ENCODE measurements at places on chromosomes 6 and 20.

DNA sequence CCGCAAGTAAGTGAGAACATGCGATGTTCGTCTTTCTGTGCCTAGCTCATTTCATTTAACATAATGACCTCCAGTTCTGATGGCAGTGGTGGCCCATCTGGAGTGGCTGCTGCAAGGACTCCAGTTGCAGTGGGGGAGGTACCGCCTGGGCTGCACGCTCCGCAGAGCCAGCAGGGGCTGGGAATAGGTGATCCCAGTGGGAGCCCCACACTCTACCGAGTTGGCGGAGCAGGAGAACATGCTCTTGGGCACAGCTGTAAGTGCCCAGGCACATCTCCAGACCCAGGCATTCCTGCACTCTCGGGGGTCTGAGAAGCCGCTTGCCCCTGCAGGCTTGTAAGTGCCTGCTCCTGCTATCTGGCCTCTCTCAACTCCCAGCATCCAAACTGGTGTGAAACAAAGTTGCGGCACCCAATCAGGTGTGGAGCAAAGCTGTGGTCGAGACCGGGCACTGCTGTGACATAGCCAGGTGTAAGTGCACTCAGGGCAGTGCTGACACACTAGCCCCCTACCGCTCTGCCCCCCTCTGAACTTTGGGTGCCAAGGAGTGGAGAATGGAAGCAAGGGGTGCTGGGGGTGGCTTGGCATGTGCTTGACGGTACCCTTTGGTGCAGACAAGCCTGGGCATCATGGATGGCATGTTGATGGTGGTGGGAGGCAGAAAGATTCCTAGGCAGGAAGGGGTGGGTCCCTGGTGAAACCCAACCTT is 130.2 kb downstream of the HTR1B start:
- DNase-seq: no peak

DNA sequence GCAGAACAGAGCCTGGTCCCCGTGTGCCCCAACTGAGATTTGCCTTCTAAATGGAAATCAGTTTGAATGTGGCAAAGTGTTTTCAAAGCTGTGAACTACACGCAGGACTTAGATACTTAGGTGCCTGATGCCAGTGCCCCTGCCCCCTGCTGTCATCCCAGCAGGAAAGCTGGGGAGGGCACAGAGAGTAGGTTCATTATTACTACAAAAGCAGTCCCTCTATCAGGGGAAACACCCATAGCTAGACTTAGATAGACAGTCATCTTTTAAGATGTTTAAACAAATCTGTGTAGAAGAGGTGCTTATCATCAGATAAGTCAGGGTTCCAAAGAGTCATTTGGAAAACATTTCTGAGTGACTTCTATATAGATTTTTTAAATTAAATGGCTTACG is 155.0 kb upstream of the SNX9 start:
- DNase-seq: no peak

DNA sequence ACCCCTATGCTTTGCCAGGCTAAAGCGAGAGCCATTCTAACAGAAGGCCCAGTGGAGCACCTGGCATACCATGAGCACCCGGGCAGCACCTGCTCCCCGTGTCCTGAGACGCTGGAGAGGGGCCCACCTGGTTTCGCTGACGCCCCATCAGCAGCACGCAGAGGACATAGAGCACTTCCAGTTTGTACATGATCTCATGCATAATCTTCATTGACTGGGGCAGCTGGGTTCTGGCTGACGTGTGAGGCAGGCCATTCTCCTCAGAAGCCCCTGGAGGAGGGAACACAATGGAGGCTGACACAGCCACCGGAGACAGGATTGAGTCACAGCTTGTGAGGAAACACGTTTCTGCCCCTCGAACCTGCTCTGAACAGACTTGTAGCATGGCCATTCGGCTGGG is 65.4 kb downstream of the MYH7B start:
- DNase-seq: no peak

- no peak for DNase-seq
Observed at GRCh38 chr6:155497273-155497672, 41.6 kb upstream of the NOX3 start.

- DNase-seq: no peak
Observed at GRCh38 chr6:33578588-33579011, 1.5 kb downstream of the BAK1 start.

GRCh38 chr6:138972226-138972665 is 15.8 kb downstream of the REPS1 start:
- peak; percentile 24 for DNase-seq

DNA sequence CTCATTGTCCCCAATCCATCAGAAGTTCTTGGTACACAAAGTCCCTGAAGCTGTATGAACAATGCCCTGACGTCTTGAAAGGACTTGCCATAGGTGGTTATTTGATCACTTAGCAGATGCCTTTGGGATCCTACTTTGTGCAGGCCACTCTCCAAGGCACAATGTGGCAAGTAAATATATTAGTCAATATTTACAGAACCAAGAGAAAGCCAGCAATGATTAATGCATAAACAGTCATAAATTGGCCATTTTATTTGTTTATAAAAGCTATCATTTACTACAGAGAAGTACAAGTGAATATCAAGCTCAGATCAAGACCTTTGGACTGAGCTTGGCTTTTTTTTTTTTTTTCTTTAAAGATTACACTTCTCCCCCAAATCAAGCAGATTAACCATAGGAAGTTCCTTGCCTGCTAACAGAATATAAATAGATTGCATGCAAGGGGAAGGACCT is 161.8 kb downstream of the MTHFD1L start:
- DNase-seq: no peak

DNA sequence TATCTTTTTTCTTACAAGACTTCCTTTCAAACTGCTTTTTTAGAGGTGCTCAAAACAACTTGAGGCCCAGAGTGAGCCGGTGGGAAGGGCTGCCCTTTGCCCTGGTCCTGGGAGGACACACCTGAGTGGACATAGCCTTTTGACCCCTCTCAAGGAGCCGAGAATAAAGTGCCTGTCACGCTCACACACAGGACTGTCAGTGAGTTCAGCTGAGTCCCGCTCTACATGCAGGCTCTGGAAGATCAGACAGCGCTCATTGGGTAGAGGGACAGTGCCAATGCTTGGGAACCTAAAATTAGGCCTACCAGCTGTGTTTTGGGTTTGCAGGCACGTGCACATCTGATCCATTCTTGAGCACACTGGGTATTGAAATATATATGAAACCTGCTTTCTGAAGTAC is 387.8 kb downstream of the CD83 start:
- no peak for DNase-seq

DNA sequence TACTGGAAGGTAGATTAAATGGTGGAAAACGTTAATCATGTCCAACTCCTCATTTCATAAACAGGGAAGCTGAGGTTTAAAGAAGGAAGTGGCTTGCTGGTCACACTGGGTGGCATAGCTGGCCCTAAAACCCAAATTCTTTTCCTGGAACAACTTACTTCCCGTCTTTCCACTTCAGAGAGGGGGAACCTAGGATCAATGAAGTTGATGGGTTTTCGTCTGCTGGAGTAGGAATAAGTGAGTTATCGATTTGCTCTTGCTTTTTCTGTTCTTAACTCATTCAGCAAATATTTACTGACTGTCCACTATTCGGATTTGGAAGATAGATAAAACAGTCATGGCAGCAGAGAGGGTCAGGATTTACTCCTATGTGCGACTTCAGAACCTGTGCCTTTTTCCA is 1.2 kb upstream of the SYS1 start:
- DNase-seq: no peak

DNA sequence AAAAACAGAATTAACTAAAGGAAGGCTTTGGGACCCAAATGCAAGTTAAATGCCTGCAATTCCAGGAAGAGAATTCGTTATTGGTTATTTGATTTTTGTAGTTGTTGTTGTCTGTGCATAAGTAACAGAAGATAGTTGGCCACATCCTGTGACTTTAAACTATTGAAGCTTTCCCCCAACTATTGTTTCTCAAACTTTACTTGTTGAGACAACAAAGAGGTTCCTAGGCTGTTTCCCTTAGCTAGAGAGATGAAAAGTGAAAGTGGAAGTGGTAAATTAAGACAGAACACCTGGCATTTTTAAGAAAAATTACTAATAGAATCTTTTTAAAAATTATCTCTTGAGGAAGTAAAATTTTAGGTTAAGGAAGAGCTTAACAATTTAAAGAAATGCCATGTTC is 525.2 kb downstream of the PKHD1 start:
- DNase-seq: no peak

GRCh38 chr6:76790881-76791280 is 672.4 kb downstream of the HTR1B start:
- DNase-seq: no peak

DNA sequence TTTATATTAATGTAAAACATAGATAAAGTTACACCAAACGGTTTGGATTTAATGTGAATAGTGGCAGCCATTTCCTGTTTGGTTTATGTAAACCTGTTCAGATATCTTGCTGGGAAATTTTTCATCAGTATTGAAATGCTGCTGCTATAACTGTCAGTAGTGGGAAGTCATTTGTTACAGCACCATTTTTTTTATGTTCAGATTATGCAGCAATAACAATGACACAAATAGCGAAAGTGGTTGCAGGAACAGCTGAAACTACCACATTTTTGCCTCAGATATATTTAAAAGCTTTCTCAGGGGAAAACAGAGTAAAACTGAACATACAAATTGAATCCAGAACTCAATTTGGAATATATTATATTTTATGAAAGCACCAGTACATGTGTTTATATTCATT is 128.8 kb upstream of the SIM1 start:
- DNase-seq: no peak

GRCh38 chr6:81093051-81093450 is 659.4 kb downstream of the TENT5A start:
- no peak for DNase-seq

- DNase-seq: no peak
Observed at GRCh38 chr6:132648828-132649227, 10.2 kb downstream of the TAAR1 start.

- no peak for DNase-seq
Observed at GRCh38 chr6:112338166-112338709, 8.9 kb upstream of the RFPL4B start.

DNA sequence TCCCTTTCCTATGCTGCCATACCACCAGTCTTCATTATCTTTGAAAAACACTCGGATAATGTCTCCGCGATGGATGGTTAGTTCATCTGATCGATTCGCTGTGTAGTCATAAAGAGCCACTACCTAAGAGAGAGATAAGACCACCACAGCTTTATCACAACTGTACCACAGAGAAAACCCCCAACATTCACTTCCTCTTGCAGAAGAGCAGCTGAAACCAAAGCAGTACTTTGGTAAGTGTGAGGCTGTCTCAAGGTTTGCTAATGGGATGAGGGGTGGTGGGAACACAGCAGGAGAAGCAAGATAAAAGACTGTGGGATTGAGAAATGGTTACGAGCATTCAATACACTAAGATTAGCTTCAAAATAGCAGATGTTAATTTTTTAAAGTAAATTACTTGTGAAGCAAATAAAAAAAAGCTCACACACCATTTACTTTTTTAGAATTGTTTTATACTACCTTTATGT is 142.1 kb downstream of the MYB start:
- no peak for DNase-seq

DNA sequence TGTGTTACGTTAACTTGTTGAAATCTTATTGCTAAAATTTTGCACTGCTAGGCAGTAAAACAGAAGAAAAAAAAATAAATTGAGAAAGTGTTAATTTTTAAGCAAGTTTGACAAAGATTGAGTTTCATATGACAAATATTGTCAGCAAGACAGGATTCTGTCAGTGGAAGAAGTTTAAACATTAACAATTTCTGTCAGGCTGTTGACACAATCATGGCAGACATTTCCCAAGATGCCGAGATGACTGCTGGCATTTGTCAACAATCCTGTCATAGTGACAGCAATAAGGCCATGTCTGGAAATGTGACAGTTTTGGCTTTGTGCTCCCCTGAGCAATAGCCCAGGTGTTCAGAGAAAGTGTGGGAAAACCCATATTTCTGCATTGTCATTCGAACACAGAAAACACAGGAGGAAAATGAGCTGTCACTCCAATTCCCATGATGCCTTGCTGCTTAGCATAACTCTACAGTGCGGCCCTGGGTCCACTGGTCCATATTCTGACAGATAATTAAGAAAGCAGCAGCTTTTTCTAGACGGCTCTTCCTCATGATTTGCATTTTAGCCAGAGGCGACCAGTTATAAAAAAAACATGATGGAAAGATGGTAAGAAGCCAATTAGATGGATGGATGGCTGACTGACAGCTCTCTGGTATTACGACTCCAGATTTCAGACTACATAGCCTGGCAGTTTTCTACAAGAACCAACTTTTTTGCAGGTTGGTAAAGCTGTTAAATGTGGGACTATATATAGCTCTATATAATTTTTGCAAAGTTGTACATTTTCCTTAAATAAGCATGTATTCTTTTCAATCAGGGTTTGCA is 43.6 kb upstream of the DEFB112 start:
- DNase-seq: peak; percentile 21

DNA sequence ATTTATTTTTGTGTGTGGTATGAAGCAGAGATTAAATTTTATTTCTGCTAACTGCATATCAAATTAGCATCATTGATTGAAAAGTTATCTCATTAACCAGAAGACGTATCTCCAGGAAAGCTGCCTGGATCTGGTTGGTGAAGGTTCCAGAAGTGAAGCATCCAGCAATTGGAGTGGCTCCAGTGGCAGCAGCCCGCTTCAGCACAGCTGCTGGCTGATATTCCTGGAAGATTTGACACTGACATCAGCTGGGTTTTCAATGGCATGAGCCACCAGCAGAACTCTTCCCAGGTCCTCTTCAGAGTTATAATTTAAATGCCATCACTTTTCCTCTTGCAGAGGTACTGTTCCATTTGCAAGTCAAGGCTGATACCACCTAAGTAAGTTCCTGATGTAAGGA is 363.5 kb downstream of the BCKDHB start:
- no peak for DNase-seq

DNA sequence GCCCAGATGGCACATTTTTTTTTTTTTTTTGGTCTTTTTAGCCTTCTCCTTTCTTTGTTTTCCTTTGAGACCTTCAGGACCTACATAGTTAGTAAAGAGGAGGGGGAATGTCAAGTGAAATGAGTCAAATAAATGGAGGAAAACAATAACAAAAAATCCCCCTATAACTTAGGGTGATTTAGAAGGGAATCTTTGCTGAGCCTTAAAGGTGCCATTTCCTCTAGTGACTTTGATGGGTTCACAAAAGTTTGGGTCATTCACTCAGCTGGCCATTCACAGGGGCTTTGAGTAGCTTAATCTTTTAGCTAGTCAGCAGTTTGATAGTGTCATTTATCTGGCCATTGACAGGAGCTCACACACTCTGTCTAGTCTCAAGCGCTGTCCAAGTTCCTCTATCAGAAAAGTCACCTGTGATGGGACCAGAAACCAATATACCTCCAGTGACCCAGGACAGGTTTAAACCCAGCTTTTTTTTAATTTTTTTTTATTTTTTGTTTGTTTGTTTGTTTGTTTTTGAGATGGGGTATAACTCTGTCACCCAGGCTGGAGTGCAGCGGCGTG is 275.1 kb upstream of the PRDM1 start:
- DNase-seq: no peak

GRCh38 chr6:125486881-125487280 is 185.1 kb upstream of the HDDC2 start:
- DNase-seq: peak; percentile 27
